Skeletal muscle tissue (tissue), 5 donors: ENCODE measurements at places on chromosomes 7 and 10. TPM values are rescaled to one million over a fixed set of nuclear protein-coding genes. Genes with fewer than 3 reads are reported as not detected.

Gene PRR15
- not detected for total RNA-seq

Gene KLLN
- total RNA-seq = under 0.01 TPM

Gene CCDC126
- total RNA-seq = 21.4 TPM

Gene LIPM
- total RNA-seq = under 0.01 TPM

Gene ASAH2
- under 0.01 TPM for total RNA-seq

Gene IDI1
- total RNA-seq = 31.8 TPM

Gene TMEM273
- 6.8 TPM for total RNA-seq

Gene RINT1
- 14.6 TPM for total RNA-seq

Gene CLDN4
- total RNA-seq = not detected

Gene PLEKHS1
- 0.52 TPM for total RNA-seq

Gene CFAP46
- total RNA-seq = not detected

Gene PRKAR2B
- 11.5 TPM for total RNA-seq

Gene VIM
- total RNA-seq = 1,688 TPM

Gene LAMB4
- total RNA-seq = under 0.01 TPM

Gene PDZD7
- total RNA-seq = 1.0 TPM
